Renal cortex interstitium (tissue), 15 donors: ENCODE measurements at places on chromosomes 4 and X.

DNA sequence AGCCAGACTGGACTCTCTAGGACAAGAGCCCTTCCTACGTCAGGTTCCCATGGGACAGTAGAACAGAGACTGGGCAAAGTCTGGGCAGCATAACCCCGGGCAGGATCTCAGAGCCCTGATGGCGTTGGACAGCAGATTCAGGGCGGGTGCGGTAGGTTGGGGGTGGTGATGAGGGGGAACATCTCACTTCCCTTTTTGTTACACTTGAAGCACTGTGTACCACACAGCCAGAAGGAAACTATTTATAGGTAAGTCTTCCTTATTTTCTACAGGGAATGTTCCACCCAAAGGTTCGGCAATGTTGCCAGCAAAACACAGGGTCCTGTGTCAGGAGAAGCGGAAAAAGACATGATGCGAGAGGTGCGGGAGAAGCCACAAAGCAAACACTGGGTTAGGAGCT, 54.3 kb downstream of the TSC22D3 start:
- DNase-seq = no peak

DNA sequence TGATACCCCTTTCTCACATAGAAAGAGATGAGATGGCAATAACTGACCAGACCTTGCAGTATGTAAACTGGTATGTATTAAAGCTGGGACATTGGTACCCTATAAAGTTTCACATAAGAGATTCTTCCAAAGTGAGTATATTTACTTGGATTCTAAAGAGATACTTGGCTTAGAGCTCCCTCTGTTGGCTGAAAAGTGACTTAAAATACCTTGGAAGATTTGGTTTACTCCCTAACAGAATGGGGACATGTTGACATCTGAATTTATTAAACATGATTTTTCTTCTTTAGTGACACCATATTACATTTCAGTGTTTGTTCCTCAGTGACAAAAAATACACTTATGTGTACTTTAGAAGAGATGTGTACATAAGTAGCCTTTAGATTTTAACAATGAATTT, 47.9 kb upstream of the RGN start:
- DNase-seq = peak; percentile 33

- DNase-seq = no peak
Observed at GRCh38 chr4:140004922-140005627, 148.9 kb downstream of the MAML3 start.

DNA sequence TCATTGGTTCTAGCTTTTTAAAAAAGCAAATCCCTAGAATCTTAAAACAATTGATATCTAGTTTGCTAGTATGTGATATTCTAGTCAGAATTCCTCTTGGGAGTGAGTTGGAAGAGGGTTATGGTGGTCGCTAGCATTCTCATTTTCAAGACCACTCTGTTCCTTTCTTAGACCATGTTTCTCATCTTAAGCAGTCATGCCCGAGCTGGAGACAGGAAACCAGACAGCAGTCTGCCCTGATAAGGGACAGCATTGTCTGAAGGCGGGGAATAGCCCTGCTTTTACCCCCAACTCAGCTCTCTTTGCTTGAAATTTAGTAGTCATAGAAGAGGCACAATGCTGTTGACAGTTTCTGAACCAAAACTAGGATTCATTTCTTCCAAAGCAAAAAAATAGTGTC, 5.2 kb downstream of the KLF3 start:
- no peak for DNase-seq

- no peak for DNase-seq
Observed at GRCh38 chrX:3415011-3415410, 68.6 kb upstream of the MXRA5 start.

DNA sequence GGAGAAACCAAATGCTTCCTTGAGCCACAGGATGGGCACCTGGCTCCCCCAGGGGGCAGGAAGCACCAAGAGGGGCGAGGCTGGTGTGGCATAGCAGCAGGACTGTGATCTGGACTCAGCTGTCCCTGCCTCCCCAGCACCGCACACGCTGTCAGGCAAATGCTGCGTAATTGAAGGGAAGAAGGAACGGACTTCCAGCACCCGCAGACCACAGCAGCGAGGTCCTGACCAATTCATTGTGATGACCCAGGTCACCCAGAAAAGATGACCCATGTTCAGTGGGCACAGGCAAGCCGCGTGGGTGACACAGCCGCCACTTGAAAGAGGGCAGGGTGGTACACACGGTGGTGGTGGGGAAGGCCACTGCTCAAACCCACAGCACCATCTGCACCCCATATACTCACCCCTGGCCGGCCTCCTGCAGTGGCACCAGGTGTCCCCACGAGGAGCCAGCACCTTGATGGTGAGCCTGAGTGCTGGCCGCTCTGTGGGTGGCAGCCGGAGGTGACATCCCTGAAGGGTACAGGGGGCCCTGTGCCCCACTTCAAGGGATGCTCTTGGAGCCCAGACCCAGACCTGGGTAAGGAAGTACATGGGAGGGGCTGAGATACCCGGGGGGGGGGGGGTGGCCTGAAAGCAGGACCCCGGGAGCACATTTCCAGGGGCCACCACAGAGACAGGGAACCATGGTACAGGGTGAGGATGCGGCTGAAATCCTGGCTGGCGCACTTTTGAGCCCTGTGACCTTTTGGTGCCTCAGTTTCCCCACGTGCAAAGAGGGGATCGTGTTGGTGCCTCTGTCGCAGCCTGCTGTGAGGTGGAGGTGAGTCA, 11.5 kb downstream of the NAT8L start:
- DNase-seq = no peak

- DNase-seq = peak; percentile 69
Observed at GRCh38 chr4:153750197-153750817, 9.5 kb downstream of the RNF175 start.

DNA sequence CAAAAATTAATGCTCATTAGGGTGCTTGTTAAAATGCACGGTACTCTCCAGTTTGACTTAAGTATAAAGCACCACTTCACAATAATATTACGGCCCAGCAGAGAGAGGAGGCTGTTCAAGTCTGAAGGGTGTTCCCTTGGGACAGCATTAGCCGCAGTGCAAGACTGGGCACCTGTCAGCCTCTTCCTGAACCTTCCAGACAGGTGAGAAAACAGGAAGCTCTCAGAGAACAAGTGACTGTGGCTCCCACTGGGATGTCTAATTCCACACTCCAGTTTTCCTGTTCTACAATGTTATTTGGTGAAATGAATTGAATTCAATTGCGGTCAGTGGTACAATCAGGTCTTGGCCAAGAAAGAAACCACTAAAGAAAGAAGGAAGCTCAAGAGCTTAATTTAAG, 414.4 kb downstream of the SMARCA1 start:
- no peak for DNase-seq

DNA sequence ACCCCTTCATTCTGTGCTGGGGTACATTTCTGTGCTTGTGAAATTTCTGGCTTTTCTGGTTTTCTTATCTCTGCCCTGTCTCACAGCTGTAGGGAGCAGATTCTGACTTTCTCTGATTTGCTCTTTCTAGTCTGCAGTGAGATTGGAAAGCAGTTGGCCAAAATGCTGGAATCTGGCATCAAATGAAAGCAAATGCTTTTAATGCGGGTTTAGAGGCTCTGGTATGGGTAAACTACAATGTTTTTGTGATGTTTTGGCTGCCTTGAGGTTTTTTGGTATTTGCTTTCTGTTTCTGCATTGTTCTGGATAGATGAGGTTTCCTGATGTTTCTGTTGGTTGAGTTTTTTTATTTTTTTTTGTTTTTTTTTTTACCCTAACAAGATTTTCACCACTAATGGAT, 23.8 kb downstream of the SMIM20 start:
- DNase-seq = no peak

- no peak for DNase-seq
Observed at GRCh38 chr4:98466868-98467599, 191.4 kb downstream of the TSPAN5 start.

- DNase-seq = no peak
Observed at GRCh38 chr4:150176547-150176946, 98.3 kb downstream of the DCLK2 start.

DNA sequence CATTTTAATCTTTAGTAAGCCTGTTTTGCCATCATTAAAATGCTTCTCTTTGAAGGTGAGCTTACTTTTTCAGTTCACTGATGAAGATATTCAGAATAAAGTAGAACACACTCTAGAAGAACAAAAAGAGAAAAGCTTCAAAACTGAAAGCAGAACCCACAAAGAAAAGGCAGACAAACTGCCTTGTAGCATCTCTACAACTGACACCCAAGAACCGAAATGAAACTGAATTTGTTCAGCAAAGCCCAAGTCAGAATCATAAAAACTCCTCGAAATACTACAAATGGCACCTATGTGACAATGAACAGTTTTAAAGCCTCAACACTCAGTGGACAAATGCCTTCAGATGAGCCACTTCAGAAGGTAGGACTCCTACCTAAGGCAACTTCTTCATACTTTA, 83.6 kb downstream of the MAML3 start:
- no peak for DNase-seq

DNA sequence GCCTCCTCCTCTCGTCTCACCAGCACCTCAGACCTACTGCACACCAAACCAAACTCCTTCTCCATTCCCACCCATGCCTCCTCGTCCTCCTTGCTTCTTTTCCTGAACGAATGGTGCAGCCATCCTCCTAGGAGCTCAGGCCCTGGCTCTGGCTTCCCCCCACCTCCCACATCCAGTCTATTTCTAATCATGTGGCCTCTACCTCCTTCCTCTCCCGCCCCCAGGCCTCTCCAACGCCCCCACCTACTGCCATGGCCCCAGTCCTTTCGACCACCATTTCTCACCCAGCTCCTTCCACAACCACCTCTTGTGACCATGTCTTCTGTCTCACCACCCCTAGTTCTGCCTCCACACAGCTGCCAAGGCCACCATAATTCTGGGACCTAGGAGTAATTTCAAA, 127.1 kb downstream of the PJA1 start:
- DNase-seq = no peak
